Transverse colon (tissue), 4 donors: ENCODE measurements at places on chromosomes 4 and X. TPM values are rescaled to one million over a fixed set of nuclear protein-coding genes. Genes with fewer than 3 reads are reported as not detected.

GRCh38 chr4:23897564-23898109 lies 7.8 kb upstream of the PPARGC1A start:
- DNase-seq = no peak
- H3K27me3 ChIP-seq = no peaks in the 10 kb centered on the region
- H3K36me3 ChIP-seq = no peaks in the 10 kb centered on the region
- no peak overlapping the region for H3K4me3 ChIP-seq
- peaks cover 5% of the 10 kb centered on the region for H3K4me1 ChIP-seq

- no peaks in the 10 kb centered on the region for H3K4me1 ChIP-seq
- H3K36me3 ChIP-seq = no peaks in the 10 kb centered on the region
Measured at GRCh38 chr4:115973768-115974167, 860.3 kb upstream of the NDST4 start.

FRAS1 gene
- total RNA-seq = 9.7 TPM

CXorf51A gene
- total RNA-seq = not detected

DNA sequence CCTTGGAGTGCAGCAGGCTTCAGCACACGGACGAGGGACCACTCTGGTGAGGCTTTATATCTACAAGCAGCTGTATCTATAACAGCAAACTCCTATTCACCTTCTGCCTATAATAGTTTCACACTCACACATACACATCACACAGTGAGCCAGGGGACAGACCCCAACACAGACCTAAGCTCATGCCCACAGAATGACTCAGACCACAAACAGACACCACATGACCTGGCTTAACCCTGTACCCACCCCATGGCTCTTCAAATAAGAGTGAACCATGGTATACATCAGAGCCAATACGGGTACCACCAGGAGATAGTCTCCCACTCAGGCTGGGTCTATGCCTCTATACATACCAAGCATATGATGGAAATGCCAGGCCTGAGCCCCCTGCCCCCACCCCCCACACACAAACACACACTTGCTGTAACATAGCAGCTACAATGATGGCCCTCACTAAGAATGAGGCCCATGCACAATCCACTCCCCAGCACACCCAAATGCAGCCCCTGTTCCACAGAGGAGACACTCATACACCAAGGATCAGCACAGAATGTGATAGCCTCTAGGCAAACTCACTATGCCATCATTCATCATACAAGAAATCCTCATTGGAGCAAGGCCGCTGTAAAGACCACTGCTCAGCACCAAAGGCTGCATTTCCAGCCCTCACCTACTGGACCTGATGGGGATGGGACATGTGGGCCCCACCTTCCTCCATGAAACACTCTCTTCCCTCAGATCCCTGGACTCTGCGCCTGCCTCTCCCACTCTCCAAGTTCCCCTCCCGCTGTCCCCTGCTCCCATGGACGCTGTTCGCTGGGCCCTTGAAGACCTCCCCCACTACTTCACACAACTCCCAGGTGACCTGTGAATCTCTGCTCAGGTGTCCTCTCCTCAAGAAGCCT lies 62.1 kb upstream of the XIAP start:
- H3K36me3 ChIP-seq = no peaks in the 10 kb centered on the region
- no peak for DNase-seq
- H3K27ac ChIP-seq = no peak overlapping the region
- no peaks in the 10 kb centered on the region for H3K4me1 ChIP-seq
- H3K4me3 ChIP-seq = no peak overlapping the region

AMBN gene
- not detected for total RNA-seq

GPR50 gene
- total RNA-seq = not detected

BST1 gene
- not detected for total RNA-seq

TCEAL3 gene
- 15.0 TPM for total RNA-seq

DNA sequence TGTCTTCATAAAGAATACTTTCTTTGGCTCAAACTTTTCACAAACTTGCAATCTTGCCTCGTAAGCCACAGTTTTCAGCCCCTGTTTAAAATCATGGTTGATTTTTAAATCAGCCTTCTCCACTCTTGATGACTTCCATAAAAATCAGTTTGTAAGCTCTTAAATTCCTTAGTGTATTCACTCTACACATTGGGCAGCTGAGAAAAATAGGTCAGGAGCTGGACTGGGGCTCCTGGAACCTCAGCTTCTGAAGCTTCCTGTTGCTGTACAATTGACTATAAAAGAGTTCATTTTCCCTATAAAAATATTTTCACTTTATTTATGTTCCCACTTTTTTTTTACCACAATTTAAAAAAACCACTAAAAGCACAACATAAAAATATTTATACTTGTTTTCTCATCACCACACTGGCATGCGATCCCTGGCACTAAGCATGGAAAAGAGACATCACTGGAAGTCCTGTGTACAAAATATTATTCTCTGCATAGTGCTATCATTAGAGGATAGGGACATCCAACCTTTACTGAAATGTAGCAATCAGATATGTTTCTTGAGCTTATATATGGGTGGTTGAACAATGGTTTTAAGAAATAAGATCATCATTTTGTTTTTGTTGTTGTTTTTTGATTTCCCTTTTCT lies 345.7 kb downstream of the FBXO8 start:
- no peak overlapping the region for H3K27ac ChIP-seq
- no peaks in the 10 kb centered on the region for H3K27me3 ChIP-seq
- no peaks in the 10 kb centered on the region for H3K4me1 ChIP-seq
- DNase-seq = no peak

GRCh38 chr4:22744478-22745062 lies 51.8 kb downstream of the GBA3 start:
- H3K36me3 ChIP-seq = no peaks in the 10 kb centered on the region
- DNase-seq = no peak
- no peaks in the 10 kb centered on the region for H3K4me1 ChIP-seq
- no peak overlapping the region for H3K4me3 ChIP-seq
- no peak overlapping the region for H3K27ac ChIP-seq

TMPRSS11A gene
- total RNA-seq = not detected

DNA sequence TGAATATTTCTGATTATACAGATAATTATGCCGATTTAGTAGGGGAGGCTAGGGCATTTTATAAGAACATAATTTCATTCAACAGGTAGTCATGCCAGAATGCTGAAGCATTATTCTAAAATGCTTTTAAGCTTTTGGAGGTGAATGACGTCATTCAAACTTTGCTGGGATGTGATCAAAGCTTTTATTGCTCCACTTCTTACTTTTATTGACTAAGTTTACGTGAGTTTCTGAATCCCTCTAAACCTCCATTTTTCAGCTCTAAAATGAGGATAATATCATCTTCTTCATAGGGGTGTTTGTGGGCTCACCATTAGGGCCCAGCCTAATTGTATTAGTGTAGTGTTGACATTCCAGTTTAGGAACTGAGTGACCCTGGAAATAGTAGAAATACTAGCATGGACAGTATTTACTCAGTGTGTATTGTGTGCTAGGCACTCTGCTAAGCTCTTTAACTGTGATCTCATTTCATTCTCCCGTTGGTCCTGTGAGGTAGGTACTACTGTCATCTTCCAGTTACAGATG lies 3.0 kb downstream of the WWC2 start:
- H3K27ac ChIP-seq = no peak overlapping the region
- no peak for DNase-seq
- no peak overlapping the region for H3K4me3 ChIP-seq

C4orf50 gene
- 0.32 TPM for total RNA-seq

- H3K4me3 ChIP-seq = no peak overlapping the region
- H3K4me1 ChIP-seq = no peaks in the 10 kb centered on the region
- no peak overlapping the region for H3K27ac ChIP-seq
- no peak for DNase-seq
Measured at GRCh38 chr4:41832961-41833360, 84.4 kb upstream of the PHOX2B start.

DNA sequence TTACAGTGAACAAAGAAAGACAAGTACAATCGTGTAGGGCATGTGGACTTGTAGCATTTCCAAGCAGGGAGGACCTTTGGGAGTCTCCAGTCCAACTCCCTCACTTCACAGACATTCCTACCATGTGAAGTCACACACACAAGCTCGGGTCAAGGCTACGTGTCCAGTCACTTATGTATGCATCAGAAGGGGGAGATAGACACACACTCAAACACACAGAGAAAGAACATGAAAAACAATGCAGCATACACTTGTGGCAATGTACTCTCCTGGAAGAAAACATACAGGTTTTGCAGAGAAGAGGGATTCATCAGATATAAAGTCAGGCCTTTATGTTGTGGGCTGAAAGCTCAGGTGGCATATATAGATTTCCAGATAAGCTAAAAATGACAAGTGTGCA lies 136.1 kb upstream of the MID1 start:
- no peak overlapping the region for H3K4me3 ChIP-seq
- no peaks in the 10 kb centered on the region for H3K36me3 ChIP-seq
- no peaks in the 10 kb centered on the region for H3K4me1 ChIP-seq
- no peak for DNase-seq
- H3K27ac ChIP-seq = no peak overlapping the region

DNA sequence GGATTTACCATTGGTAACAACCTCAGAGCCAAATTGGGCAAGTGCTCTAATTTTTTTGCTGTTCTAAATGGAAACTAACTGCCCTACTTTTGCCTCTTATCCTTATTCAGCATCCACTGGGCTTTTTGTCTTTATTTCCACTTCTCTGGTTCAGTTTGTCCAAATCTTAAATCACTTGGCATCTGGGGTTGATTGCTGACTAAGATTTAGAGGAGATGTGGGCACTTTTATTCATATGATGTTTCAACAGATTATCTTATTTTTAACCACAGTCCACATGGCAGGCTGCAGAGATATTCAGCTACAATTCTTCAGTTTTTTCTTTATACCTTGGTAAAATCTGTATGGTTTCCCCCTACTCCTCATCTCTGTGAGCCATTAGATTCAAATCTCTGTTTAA lies 1161.4 kb upstream of the PCDH7 start:
- no peaks in the 10 kb centered on the region for H3K27me3 ChIP-seq
- no peak overlapping the region for H3K4me3 ChIP-seq
- H3K27ac ChIP-seq = no peak overlapping the region
- no peaks in the 10 kb centered on the region for H3K4me1 ChIP-seq
- no peak for DNase-seq

DNA sequence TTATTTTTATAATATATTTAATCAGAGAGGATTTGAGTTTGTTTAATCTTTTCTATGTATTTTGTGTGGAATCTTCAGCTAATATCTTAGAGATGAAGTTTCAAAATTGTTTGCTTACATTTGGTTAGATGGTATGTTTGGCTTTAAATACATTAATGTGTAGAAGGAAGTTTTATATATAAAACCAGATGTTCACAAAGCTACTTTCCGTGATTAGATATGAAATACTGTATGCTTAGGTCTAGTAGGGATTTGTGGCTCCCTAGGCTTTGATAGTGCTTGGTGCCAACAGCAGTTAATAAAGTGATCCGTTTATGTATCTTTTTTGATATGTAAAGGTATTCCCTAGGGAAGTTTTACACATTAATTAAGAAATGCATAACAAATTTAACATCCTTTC lies 223.0 kb downstream of the ARHGAP10 start:
- H3K27ac ChIP-seq = no peak overlapping the region
- no peaks in the 10 kb centered on the region for H3K4me1 ChIP-seq
- H3K27me3 ChIP-seq = no peaks in the 10 kb centered on the region
- no peak overlapping the region for H3K4me3 ChIP-seq

- H3K4me1 ChIP-seq = peaks cover 7% of the 10 kb centered on the region
- no peak overlapping the region for H3K27ac ChIP-seq
- H3K27me3 ChIP-seq = no peaks in the 10 kb centered on the region
Measured at GRCh38 chr4:39571054-39571453, 43.8 kb upstream of the UGDH start.

ETFDH gene
- total RNA-seq = 19.5 TPM

DNA sequence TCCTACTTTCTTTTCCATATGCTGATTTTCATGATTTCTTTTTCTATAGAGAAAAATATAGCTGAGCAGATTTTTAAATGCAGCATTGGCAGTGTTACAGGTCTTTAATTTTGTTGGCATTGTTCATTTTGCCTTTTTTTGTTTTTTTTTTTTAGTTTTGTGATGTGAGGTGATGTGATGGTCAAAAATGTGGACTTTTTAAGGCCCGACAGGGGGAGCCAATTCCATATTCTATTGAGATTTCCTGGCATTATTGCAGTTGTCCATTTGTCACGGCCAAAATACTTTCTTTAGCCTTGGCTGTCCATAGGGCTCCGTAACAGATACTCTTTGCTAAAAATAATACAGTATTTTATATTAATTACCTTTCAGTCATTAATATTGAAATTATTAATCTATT lies 47.8 kb downstream of the SLIT2 start:
- H3K27ac ChIP-seq = no peak overlapping the region
- H3K36me3 ChIP-seq = no peaks in the 10 kb centered on the region
- no peaks in the 10 kb centered on the region for H3K4me1 ChIP-seq
- no peak overlapping the region for H3K4me3 ChIP-seq
- DNase-seq = no peak
- no peaks in the 10 kb centered on the region for H3K27me3 ChIP-seq

- no peaks in the 10 kb centered on the region for H3K36me3 ChIP-seq
- H3K27ac ChIP-seq = no peak overlapping the region
- H3K27me3 ChIP-seq = no peaks in the 10 kb centered on the region
Measured at GRCh38 chrX:38970074-38970473, 168.8 kb downstream of the MID1IP1 start.

TDO2 gene
- total RNA-seq = not detected

SFRP2 gene
- total RNA-seq = 61.7 TPM

DNA sequence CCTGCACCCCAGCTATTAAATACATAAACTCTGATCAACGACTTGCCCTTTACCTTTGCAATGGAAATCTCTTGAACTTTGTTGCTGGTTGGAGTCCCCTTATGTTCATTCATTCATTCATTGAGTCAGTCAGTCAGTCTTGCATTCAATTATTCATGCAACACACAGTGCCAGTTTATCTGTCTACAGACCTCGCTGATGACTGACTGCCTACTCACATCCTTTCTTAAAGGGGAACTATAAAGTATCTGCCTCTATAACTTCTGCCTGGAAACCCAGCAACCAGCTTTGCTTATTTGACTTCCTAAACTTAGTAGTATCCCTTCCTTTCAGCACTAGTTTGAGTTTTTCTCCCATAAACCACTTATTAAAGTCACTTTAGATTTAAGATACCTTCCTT lies 620.8 kb upstream of the ADGRL3 start:
- H3K4me3 ChIP-seq = no peak overlapping the region
- no peaks in the 10 kb centered on the region for H3K27me3 ChIP-seq
- DNase-seq = no peak
- H3K27ac ChIP-seq = no peak overlapping the region

SPIN2A gene
- total RNA-seq = 1.2 TPM

NELFA gene
- total RNA-seq = 38.9 TPM

DNA sequence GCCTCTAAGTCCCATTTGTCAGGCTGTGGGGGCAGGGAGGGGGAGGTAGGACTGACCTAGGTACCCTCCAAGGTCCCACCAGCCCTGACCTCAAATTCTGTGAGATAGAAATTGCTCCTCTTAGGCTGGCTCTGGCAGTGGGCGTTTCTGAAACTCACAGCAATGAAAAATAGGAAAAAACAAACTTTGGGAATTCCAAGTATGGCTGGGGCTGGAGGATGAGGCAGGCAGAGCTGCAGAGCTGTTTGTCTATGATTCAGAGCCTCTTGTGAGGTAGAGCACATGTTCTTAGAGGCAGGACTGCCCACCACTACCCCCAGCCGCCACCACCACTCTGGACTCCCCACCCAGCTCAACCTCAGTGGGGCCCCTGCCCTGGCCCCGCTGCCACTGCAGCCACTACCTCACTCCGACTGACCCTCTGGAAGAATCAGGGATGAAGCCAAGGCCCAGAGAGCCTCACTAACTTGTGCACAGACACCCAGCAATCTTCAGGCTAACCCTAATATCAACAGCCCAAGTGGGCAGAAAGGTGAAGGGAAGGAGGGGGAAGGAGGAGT lies 98.2 kb downstream of the PJA1 start:
- no peak overlapping the region for H3K4me3 ChIP-seq
- no peaks in the 10 kb centered on the region for H3K36me3 ChIP-seq
- no peaks in the 10 kb centered on the region for H3K4me1 ChIP-seq
- no peak overlapping the region for H3K27ac ChIP-seq
- H3K27me3 ChIP-seq = no peaks in the 10 kb centered on the region

SSX2B gene
- not detected for total RNA-seq
